ENCODE measurements at places on chromosomes 6 and 20. TPM values are rescaled to one million over a fixed set of nuclear protein-coding genes. Genes with fewer than 3 reads are reported as not detected.
A peak's percentile ranks its signal among the peaks of the same experiment; 100 is the strongest.

GRCh38 chr6:168916576-168917211 is 337.0 kb downstream of the THBS2 start:
- DNase-seq, result no peak

DNA sequence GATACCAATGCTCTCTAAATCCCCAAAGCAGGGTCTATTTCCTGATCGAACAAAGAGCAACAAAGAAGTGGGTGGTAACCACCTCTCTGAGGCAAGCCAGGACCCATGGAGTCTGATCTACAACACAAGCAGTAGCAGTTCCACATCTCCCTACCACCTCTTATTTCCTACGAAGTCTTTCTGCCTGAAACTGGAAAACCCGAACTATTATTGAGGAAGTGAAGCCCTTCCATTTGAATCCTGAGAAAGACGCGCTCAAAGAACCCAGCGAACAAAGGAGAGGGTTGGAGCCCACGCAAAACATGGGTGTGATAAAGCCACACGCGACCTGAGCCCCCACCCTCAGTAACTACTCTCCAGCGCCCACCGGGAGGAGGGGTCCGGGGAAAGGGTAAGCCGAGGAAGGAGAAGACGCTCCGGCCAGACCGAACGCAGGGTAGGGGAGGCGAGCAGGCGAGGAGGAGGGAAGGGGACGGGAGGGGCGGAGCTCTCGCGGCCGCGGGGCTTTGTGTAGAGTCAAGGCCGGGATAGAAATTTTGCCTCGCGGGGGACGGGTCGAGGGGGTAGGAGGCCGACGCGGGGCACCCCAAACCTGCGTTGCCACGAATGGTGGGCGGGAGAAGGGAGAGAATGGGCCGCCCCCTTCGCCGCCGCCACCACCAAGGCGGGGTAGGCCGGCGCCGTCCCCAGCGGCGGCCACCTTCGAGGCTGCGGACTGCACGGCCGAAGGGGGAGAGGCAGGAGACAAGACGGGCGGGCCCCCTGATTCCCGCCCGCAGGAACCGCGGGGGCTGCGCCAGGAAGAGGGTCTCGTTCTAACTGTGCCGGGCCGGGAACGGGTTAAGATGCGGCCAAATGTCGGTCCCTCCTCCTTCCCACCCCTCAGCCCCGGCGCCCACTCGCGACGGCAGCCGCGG is 802 bp downstream of the HDAC2 start:
- DNase-seq, result peak; percentile 93

- no peak for DNase-seq
Measured at GRCh38 chr6:32842690-32843089, 1.2 kb downstream of the PSMB8 start.

DNA sequence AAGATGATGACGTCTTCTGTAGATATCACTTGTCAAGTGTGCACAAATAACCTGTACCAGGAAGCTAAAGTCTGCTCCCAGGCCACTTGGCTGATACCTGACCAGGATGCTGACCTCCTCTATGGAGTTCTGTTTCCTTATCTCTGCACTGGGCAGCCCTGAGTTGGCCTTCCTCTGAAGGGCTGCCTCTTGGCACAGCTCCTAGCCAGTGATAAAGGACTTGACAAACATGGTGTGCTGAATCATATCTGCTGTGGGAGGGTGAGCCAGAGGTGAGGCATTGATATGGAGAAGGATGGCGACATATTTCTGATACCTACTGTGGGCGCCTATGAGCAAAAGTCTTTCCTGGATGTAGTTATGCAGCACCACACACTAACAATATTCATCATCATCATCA is 32.8 kb upstream of the FOXA2 start:
- DNase-seq, result no peak

DNA sequence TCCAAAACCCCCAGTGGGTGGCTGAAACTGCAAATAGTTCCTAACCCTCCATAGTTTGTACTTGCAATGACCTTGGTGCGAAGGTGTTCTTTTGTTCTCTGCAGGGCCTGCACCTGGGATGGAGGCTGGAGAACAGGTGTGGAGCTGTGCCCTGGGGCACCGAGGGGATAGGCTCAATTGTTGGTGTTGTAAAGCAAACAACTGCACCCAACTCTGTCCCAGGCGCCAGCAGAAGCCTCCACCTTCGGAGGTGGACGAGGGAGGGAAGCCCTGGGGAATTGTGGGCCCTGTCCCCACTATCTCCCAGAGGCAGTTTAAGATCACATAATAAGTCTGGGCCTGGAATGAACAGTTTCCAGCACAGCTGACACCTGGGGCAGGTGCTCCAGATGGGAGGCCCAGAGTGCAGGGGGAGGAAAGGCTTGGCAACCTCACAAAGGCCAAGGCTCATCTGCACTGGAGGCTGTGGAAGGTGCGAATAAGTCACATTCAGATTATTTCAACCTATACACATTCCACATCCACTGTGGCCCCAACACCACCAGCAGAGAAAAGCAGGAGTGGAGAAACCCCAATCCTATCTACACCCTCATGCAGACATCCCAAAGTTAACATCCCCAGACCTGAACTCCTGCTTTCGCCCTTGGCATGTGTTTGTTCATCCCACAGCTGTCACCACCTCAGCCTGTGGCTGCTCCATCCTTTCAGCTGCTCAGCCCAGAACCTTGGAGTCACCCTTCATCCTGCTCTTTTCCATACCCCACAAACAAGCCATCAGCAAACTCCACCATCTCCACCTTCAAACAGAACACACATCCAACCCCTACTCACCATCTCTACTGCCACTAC is 12.3 kb upstream of the CBFA2T2 start:
- no peak for DNase-seq

- no peak for DNase-seq
Measured at GRCh38 chr6:85191656-85192055, 258.2 kb upstream of the NT5E start.

- no peak for DNase-seq
Measured at GRCh38 chr6:92864966-92865555, 554.3 kb downstream of the EPHA7 start.

- no peak for DNase-seq
Measured at GRCh38 chr20:43408848-43409576, 48.7 kb upstream of the SRSF6 start.

- no peak for DNase-seq
Measured at GRCh38 chr6:43895656-43896328, 125.8 kb downstream of the VEGFA start.

- DNase-seq, result no peak
Measured at GRCh38 chr6:24255676-24256075, 102.2 kb downstream of the DCDC2 start.

- DNase-seq, result peak; percentile 54
Measured at GRCh38 chr6:21987501-21987957, 309.3 kb downstream of the PRL start.

DNA sequence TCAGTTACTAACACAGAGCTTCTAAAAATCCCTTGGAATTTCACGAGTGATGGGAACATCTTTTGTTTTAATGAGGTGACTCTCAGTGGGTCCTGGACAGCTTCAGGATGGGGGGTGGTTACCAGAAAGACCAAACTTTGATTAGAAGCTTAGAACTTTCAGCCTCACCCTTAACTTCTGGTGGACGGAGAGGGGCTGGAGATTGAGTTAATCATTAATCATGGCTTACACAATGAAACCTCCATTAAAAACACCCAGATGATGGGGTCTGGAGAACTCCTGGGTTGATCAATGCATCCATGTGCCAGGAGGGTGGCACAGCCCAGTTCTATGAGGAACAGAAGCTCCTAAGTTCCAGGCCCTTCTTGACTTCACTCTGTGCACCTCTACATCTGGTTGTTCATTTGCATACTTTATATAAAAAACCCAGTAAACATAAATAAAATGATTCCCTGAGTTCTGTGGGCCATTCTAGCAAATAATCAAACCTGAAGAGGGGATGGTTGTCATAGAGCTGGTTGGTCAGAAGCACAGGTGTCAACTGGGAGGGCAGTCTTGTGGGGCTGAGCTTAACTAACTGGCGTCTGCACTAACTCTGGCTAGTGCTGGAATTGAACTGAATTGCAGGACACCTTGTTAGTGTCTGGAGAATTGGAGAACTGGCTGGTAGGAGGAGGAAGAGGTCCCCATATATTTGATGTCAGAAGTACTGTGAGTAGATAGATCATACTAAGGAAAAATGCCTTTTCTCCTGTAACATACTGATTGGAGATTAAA is 10.3 kb downstream of the RMND1 start:
- DNase-seq, result no peak

DNA sequence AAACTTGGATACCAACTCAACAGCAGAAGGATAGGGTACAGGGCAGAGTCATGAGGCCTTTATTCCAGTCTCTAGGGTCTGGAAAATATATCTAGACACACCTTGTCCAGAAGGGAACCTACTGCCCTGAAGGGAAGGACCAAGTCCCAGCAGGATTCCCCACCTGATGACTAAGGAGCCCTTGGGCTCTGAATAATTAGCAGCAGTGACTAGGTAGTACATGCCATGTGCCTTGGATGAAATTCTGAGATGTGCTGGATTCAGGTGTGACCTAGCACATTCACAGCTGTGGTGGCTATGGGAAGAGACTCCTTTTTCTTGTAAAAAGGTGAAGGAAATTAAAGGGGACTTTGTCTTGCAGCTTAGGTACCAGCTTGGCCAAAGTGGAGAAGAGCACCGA is 364.3 kb upstream of the PTCHD4 start:
- DNase-seq, result no peak

DNA sequence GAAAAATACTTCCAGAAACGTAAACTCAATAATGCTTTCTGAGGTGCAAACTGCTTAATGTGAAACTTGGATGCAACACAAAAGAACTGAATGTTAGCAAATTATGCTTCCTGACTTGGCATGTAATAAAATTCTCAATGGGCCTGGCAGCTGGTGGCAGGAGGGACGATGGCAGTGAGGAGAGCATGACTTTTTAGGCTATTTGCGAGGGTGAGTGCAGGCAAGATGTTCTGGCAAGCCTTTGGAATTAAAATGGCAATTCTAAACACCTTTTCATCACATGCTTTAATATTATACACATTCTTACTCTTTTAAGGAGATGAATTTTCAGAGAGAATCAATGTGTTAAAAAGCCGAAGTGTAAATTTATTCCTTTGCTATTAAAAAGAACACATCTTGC is 224.8 kb upstream of the CDH4 start:
- no peak for DNase-seq

DNA sequence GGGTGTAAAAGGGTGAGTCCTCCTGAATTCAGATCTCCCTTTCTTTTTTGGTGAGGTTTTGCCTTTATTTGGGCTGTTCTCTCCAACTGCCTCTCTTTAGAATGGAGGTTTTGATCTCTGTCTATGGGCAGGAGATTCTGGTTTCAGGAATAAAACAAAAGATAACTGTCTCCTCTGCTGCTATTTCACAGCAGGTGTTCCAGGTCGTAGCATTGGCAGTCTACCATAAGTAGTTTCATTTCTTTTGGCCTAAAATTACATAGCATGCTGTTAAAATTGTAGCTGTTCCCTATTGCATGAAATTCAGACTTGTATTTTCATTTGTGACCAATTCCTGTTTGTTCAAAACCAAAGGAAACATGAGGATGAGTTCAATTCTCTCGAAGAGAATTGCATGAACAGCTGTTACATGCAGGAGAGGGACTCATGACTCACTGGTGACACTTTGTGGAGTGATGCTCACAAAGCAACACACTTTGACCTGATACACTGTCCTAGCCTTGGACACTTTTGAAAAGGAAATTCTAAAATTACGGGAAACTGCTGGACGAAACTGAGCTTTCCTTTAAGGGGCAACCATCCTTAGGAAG is 76.8 kb upstream of the SIRPG start:
- no peak for DNase-seq

DNA sequence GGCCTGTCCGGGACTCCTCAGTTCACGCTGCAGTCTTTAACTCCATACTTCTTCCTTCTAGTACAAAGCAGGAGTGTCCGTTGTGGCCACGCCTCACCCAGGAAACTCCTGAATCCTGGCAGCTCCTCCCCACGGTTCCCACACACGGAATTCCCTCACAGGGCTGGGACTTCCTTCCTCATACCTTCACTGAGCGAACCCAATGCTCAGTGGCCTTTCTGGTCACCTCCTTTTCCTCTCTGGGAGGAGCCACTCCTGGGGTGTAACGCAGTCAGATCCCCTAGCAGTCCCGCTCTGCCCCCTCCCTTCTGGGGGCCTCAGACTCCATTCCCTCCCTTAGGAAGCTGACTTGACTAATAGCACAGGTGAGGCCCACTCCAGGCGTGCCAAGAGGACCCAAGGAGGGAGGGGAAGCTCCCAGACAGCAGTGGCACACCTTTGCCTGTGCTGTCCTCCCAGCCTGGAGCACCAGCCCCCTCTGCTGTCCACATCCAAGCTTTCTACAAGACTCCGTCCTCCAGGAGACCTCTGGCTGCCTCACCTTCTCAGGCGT is at the start of gene SLC52A3:
Gene SLC52A3, minus strand, starts transcription at position 75 of the 553 bp plus-strand sequence. CDS start 2,726 bp downstream, outside the sequence.
- no peak for DNase-seq

DNA sequence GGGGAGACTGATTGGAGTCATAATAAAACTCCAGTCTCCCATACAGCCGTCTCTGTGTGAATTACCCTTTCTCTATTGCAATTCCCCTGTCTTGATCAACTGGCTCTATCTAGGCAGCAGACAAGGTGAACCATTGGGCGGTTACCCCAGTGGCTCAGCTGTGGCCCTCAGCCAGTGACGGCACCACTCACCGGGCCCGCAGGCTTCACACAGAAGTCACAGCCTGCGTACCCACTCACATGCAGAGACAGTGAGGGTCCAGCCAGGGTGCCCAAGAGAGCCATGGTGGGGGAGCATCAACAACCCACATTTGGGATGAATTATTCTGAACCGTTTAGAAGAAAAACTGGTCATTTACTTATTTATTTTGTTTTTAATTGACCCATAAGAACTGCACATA is 78.5 kb downstream of the WDR27 start:
- DNase-seq, result no peak

DNA sequence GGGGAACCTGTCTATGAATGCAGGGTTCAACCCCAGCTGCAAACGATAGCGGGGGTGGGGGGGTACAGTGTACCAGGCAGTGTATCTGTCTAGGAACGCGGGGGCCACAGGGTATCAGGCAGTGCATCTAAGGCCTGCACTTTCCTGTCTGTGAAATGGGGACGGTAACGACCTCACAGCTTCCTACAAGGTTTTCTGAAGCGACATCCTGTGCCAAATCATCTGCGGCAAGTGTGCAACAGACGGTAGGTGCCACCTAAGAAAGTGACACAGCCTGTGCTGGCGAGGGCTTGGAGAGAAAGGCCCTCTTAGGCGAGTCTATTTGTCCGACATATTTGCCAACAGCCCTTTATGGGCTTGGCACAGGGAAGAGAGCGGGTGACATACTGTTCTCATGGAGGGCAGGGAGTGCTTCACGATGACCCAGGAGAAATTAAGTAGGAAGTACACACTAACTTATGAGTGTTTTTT is 3.8 kb downstream of the DIDO1 start:
- DNase-seq, result no peak

GRCh38 chr6:7881765-7882500 is 28.7 kb downstream of the TXNDC5 start:
- no peak for DNase-seq

The MLN gene
- total RNA-seq, result not detected

The CABLES2 gene
- 5.3 TPM for total RNA-seq

The SLC13A3 gene
- 3.3 TPM for total RNA-seq

The SYNDIG1 gene
- total RNA-seq, result not detected

The GFOD1 gene
- 10.4 TPM for total RNA-seq

The LBP gene
- 0.55 TPM for total RNA-seq

The CGA gene
- total RNA-seq, result 0.59 TPM

The DCDC2 gene
- 0.10 TPM for total RNA-seq

The ISM1 gene
- 12.4 TPM for total RNA-seq

The MUC22 gene
- not detected for total RNA-seq

The ITCH gene
- total RNA-seq, result 59.3 TPM

The ZBTB12 gene
- total RNA-seq, result 0.25 TPM

The TNFRSF6B gene
- 17.1 TPM for total RNA-seq

The COL9A3 gene
- 11.7 TPM for total RNA-seq

The C6orf52 gene
- total RNA-seq, result not detected

The RCAN2 gene
- total RNA-seq, result 18.5 TPM
